Right atrium auricular region (tissue), 2 donors: ENCODE measurements at places on chromosomes 6 and 20.

DNA sequence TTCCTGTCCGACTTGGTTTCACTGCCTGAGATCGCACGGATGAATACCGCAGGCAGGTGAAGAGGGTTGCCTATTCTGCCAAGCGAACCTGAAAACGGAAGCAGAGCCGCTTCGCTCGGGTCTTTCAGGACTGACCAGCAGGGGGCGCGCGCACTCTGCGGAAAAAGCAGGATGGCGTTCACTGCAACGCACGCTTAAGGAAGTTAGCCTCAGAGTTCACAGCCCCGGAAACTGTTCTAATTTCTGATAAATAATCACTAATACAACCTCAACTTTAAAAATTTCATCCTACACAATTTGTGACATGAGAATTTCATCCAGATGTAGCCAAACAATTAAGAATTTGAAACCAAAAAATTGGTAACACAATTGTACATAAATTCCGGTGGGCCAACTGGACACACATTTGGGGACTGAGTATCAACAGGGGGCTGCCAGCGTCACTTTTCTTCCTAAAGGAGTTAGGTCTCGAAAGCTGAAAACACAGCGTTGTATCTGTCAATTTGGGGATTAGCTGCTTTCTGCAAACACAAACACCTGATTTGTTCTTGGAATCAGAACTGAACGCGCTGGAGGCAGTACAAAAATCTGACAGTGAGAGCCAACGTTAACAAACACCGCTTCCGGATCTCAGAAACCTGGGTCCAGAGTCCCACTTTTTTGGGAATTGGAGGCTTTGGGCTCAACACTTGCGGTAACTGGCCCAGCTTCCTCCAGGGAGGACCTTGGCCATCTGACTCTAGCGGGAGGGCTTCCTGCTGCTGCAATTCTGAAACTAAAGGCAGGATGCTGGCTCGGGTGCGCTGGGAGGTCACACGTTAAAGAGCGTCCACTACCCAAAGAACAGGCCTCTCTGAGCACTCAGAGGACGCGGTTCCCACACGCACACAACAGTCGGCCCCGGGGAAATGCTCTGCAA is 8.8 kb downstream of the PXDC1 start:
- peak; percentile 91 for DNase-seq

- no peak for DNase-seq
Observed at GRCh38 chr6:149140137-149140909, 177.2 kb upstream of the TAB2 start.

DNA sequence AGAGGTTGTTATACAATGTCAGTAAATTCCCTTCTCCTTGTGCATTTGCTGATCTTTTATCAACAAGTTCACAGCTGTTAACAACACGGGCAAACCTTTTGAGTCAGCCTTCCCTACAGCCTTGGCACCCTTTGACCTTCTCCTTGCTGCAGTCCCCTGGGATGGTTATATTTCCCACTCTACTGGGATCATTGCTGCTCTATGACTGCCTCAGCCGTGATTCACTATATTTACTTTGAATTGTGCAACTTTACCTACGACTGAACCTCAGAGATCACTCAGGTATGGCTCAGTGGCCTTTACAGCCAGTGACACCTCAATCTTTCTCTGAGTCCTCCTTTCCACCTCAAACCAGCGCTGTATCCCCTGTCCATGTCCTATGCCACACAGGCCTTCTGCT is 1293.3 kb downstream of the EPHA7 start:
- DNase-seq, result no peak

DNA sequence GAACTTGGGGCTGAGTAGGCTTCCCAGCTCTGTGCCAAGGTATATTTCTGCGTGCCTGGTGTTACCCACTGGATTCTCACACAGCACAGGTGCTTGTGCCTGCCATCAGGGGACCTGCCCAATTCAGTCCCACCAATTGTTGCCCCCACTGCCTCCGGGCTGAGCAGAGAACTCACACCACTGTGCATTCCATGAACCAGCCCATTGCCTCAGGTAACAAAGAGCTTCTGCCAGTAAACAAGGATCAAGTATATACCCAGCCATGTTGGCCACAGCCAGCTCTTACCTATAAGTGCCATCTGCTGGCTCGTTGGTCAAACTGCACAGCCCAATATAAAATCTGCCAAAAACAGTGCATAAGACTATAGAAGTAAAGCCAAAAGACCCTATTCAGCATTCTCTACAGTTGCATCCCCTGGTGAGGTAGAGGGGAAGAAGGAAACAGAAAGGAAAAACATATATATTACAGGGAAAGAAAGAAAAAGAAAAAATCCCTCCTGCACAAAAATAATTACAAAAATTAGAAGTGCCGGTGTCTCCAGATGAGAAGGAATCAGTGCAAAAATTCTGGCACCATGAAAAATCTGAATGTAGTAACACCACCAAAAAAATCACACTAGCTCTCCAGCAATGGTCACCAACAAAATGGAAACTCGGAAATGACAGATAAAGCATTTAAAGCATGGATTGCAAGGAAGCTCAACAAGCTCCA is 241.4 kb downstream of the IBTK start:
- DNase-seq, result no peak

GRCh38 chr6:30554404-30554803 is 1.9 kb downstream of the GNL1 start:
- DNase-seq, result no peak

DNA sequence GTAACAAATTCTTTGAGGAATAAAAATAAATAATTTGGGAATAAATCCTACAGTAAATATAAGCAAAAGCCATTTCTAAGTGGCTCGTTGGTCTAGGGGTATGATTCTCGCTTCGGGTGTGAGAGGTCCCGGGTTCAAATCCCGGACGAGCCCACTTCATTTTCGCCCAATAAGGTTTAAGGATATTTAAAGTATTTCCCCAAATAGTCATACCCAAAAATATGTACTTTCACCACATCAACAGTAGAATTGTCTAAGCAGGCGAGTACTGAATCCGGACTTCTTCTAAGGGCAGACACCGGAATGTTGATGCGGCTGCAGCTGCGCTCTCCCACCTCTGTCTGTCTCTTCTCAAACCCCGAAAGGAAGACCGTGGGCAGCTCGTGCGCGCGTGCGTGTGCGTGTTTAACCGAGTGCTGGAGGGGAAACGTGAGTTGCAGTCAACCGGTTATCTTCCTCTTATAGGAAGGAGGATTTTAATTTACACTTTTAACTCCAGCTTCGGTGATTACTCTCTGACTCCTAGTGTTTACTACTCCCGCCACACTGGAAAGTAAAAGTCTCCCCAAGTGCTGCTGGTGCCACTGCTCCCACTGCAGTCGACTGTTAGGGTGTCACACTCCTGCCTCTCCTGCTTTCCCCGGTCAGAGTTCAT is 155.7 kb upstream of the PRSS16 start:
- no peak for DNase-seq
